ENCODE measurements at places on chromosomes 11 and 22.

DNA sequence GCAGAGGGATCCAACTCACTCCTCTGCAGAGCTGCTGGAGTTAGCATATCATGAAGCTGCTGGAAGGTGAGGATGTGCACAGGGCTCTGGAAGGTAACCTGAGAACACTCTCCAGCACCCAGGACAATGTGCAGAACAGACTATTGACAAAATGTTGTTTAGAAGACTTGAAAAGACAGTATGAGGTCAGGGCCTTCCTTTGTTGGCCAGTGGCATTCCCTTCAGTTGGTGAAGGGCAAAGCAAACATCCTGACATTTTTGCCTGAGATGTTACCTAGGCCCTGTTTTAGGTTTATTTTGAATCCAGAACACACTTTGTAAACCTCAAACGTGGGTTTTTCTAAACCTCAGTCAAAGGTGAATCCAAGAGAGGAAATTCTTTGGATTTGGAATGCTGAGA, 67.8 kb downstream of the DEPDC5 start:
- no peak for DNase-seq

DNA sequence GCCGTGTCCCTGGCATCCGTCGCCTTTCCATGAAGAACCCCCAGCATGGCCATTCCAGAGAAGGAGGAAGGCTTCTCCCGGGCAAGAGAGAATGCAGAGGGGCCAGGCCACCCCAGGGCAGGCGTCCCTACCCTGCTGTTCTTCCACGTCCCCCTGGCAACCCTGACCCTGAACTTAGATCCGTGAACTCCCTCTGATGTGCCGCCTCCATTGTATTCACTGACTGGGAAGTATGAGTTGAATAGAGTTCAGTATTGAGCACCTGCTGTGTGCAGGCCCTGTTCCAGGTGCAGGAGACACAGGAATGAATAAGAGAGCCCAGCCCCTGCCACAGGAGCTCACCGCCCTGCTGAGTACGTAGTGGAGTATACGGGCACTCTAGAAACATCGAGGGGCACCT, 29.1 kb upstream of the RELT start:
- no peak for DNase-seq

GRCh38 chr11:134246678-134247077, 6.5 kb downstream of the THYN1 start:
- DNase-seq: no peak

DNA sequence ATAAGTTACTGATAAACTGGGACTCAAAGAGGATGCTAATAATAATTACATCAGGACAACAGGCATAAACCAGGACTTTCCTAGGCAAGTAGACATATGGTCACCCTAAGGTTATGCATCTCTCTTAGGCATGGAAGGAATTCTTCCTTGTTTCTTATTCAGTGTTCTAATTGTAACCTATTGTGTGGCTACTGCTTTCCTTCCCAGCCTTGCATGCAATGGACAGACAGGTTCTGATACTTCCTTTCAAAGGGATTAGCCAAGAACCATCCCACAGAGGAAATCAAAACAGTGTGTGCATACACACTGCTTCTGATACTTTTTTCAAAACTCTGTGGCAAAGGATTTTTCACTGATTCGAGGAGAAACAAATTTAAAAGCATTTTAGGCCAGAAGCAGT, 48.3 kb downstream of the RRAS2 start:
- DNase-seq: no peak

- DNase-seq: no peak
Observed at GRCh38 chr11:129853518-129854231, 38.0 kb downstream of the TMEM45B start.

DNA sequence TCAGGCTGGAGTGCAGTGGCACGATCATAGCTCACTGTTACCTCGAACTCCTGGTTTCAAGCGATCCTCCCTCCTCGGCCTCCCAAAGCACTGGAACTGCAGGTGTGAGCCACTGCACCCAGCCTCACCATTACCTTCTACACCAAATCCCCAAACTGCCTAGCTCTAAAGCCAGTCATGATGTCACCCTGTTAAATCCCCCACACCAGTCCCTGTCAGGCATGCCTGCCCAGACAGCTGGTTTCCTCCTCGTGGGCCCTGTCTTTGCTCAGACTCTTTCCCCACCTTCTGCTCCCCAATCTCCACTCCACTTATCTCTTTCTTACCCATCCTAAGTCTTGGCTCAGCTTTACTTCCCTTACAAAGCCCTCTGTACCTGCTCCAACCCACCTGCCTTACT, 12.5 kb upstream of the EXPH5 start:
- DNase-seq: no peak

DNA sequence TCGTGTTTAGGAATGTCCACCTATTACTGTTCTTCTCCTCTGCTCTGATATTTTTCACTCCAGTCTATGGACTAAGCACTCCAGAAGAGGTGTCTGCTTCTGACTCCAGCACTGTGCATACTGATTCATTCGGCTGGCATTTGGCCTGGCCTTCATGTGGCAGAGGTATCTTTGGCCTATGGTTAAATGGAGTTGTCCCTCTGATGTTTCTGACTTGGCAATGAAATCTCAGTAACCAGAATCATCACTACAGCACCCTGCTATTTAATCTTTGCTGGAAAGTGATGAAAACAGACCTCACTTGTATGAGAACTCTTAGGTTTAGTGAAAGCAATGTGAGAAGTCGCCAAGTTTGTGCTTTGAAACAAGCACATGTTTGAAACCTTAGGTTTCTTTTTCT, 155.2 kb downstream of the MAML2 start:
- DNase-seq: no peak

- DNase-seq: no peak
Observed at GRCh38 chr11:33507967-33508366, 192.7 kb downstream of the C11orf91 start.

DNA sequence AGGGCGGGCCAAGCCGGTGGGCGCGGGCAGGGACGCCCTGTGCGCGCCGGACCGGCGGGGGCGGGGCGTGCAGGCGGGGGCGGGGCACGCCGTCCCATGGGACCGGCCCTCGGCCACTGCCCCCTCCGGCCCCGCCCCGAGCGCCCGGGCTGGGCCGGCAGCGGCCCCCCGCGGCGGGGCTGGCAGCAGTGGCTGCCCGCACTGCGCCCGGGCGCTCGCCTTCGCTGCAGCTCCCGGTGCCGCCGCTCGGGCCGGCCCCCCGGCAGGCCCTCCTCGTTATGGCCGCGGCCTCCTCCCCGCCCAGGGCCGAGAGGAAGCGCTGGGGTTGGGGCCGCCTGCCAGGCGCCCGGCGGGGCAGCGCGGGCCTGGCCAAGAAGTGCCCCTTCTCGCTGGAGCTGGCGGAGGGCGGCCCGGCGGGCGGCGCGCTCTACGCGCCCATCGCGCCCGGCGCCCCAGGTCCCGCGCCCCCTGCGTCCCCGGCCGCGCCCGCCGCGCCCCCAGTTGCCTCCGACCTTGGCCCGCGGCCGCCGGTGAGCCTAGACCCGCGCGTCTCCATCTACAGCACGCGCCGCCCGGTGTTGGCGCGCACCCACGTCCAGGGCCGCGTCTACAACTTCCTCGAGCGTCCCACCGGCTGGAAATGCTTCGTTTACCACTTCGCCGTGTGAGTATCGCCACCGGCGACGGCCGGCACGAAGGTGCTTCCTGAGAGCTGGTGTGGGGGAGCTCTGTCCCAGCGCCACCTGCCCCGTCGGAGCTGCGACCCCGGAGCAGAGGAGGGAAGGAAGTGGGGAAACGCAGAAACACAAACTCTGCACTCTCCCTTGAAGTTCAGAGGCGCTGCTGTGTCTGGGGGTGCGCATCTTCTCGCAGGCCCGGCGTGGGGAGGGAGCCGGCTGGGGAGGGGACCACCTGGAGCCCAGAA, at the start of gene KCNQ1:
KCNQ1 (plus strand) TSS at position 188 of the 925 bp plus-strand sequence; CDS start at position 279, 91 bp downstream.
- peak; percentile 80 for DNase-seq

- DNase-seq: no peak
Observed at GRCh38 chr11:3990406-3990805, 104.2 kb upstream of the RRM1 start.

GRCh38 chr11:67202028-67202427, 64.2 kb upstream of the GRK2 start:
- no peak for DNase-seq

DNA sequence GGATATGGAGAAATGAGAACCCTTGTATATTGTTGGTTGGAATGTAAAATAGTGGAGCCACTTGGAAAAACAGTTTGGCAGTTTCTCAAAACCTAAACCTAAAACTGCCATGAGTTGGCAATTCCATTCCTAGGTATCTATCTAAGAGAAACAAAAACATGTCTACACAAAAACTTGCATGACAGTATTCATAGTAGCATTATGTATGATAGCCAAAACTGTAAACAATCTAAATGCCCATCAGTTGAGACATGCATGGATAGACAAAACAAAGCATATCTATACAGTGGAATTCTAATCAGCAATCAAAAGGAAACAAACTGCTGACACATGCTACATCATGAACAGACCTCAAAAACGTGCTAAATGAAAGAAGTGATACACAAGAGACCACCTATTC, 34.9 kb downstream of the TRAF6 start:
- DNase-seq: no peak

GRCh38 chr11:110061296-110061695, 31.9 kb upstream of the ZC3H12C start:
- DNase-seq: no peak

- no peak for DNase-seq
Observed at GRCh38 chr11:95739108-95739938, 50.3 kb downstream of the FAM76B start.

DNA sequence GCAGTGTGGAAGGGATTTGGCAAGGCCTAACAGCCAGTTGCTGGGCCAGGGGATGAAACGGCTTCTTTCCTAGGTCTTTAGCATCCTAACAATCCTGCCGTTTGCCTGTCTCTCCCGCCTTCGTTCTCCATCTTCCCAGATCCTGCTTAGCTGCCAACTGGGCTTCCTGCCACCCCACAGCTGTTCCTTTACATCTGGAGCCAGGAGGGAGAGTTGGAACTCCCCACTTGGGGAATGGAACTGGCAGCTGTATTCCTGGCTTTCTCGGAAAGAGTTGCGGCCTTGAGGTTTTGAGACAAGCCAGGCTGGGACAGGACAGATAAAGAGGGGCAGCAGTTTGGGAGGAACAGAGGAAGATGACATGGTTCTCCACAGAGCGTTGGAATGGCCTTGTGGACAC, 59.6 kb downstream of the ST3GAL4 start:
- no peak for DNase-seq

DNA sequence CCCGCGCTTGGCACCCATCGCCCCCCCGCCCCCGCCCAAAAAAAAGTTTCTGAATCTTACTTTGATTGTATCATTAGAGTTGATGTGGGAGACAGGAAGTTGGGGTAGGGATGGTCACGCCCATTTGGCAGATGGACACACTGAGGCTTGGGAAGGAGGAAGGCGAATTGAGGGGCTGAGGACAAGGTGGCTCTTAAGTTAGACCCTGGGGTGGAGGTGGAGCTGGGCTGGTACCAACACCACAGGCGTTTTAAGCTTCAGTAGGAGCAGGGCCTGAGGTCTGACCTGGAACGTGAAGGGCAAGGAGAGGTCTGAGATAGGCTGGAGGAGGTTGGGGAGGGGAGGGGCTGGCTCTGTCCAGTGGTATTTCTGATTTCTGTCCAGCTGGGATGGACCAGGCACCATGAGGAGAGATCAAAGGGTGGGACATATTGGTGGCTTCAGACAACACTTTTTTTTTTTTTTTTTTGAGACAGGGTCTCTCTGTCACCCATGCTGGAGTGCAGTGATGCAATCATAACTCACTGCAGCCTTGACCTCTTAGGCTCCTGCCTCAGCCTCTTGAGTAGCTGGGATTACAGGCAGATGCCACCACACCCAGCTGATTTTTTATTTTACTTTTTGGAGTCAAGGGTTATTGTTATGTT, 799 bp upstream of the CDC42BPG start:
- DNase-seq: no peak

DNA sequence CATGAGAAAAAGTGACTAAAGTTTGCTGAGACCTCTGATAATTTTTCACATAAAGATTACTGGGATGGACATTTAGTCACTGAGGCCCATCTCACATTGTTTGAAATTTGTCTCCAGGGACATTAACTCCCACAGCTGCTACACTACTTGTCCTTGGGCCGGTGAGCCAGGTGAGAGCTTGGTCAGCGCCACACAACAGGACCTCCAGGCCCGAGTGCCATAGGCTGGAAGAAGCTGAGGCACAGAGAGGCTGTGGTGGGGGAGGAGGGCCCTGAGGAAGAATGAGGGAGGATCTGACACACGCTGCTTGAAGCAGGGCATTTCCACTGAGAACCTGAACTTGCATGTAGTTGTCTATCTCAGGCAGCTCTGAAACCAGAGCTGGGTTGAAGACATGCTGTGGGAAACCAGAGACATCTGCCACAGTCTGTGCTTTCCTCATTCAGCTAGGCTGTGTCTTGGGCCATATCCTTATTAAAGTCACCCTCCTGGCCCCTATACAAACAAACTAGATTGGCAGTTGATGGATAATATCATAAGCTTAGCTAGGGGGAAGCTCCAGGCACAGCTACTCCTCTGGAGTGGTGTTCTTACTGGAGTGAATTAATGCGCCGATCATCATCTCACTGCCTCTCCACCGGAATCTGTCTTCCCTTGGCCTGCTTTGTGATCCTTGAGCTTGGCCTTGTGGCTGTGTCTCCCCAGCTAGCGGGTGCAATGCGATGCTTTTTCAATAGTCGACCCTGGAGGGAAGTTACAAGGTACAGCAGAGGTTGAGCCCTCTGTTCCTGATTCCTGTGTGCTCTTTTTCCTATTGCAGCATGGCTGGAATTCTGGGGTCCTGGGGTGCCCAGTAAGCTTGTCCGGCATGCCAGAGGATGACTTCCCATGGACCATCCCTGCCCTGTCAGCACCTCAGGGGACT, 225.3 kb upstream of the B3GAT1 start:
- no peak for DNase-seq

GRCh38 chr11:12547953-12548650, 126.1 kb upstream of the TEAD1 start:
- no peak for DNase-seq

- no peak for DNase-seq
Observed at GRCh38 chr11:128300785-128301184, 286.6 kb downstream of the ETS1 start.

Data from GM19239 (cell line).